ENCODE measurements at places on chromosomes 12 and 14.

- DNase-seq = no peak
Measured at GRCh38 chr12:49264466-49264872, 413 bp upstream of the TUBA1C start.

GRCh38 chr14:91230397-91231035 is 14.0 kb downstream of the GPR68 start:
- no peak for DNase-seq

GRCh38 chr14:92525322-92526095 is 11.9 kb downstream of the RIN3 start:
- no peak for DNase-seq

- DNase-seq = no peak
Measured at GRCh38 chr12:38771871-38772270, 133.5 kb downstream of the CPNE8 start.

DNA sequence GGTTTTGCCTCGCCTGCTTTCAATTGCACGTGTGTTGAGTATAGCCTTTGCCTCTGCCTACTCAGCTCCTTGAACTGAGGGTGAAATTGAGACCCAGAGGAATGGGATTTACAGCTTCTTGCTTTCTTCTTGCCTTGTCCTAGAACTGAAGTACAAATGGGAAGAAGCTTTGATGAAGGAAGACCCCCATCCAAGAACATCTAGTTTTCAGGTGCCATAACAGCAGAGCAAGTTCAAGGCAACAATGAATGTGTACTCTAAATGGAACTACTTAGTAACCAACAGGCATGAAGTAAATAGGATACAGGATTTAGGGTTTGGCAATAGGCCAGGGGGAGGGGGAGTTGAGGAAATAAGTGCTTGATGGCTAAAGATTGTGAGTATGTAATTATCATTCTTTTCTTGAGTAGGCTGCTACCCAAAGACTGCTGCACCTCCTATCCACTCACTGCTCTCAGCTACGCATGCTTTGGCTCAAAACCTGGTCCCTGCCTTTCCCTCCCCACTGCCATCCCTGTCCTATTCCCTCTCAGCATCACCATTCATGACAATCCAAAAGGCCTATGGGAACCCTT is 2.1 kb downstream of the GPX2 start:
- DNase-seq = no peak

- DNase-seq = peak; percentile 9
Measured at GRCh38 chr12:49336645-49337584, at the start of gene C1QL4. Gene C1QL4 (minus strand): TSS chr12:49337188. CDS start chr12:49336477, 711 bp downstream.

- DNase-seq = no peak
Measured at GRCh38 chr14:55701638-55702037, 121.6 kb downstream of the KTN1 start.

DNA sequence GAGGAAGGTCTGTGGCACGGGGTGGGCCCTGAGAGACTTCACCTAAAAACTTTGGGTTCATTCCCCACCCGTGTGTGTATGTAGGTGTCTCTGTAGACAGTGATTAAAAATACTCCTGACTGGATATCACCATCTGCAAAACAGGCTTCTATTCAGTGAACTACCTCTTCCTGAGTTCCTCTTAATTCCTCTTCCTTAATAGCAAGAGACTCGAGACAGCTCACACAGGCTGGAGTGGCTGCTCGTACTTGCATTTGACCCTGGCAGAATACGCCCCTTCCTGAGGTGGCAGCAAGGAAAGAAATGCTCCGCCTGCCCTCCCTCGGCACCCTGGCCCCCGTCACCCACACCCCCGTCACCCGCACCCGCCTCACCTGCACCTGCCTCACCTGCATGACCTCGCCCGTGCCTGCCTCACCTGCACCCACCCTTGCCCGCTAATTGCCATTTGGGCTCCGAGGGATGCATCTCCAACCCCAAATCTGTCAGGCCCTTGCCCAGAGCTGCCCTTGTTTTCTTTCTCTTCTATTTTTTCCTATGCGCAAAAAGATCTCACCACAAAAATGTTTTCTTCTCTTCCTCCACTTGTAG is 90.0 kb downstream of the FBXL14 start:
- DNase-seq = no peak

DNA sequence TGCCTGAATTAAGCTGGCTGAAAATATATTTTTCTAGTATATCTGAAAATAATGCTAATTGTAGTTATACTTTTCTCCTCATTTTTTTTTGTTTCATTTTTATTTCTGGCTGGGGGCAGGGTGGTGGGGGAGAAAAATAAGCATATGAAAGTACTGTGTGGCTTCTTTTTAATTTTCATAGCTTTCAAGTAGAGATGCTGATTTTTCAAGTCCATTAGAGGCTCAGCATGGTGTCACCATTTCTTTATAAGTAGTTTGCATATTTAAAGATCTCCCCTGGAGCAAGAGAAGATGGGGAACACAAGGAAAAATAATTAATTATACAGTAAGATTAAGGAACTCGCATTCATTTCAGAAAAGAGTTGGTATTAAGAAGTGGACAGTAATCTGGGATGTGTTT is 27.1 kb downstream of the TTC8 start:
- no peak for DNase-seq

- no peak for DNase-seq
Measured at GRCh38 chr14:60197629-60198303, 32.6 kb upstream of the DHRS7 start.

DNA sequence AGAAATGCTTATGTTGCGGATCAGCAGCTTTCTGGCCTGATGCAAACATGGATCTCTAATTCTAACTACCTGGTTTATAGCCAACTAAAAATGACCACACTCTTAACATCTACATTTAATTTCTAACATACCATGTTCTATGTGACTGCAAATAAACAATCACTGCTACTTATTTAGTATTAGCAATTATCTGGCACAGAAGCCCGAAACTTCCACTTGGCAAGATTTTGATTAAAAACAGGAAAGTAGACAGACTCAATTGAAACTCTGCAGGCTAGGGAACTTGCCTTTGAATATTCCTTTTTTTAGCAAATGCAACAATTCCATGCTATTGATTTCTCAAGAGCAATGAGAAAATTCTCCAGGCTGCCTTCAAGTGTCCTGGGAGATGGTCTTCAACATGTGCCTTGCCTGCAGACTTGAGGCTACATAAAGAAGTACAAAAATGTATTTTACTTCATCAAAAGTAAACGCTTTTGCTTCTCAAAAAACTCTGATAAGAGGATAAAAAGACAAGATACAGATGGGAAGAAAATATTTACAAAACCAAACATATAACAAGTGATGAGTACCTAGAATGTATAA is 9.1 kb upstream of the TMCC3 start:
- DNase-seq = no peak

- DNase-seq = no peak
Measured at GRCh38 chr14:40292664-40293063, 860.4 kb upstream of the FBXO33 start.

DNA sequence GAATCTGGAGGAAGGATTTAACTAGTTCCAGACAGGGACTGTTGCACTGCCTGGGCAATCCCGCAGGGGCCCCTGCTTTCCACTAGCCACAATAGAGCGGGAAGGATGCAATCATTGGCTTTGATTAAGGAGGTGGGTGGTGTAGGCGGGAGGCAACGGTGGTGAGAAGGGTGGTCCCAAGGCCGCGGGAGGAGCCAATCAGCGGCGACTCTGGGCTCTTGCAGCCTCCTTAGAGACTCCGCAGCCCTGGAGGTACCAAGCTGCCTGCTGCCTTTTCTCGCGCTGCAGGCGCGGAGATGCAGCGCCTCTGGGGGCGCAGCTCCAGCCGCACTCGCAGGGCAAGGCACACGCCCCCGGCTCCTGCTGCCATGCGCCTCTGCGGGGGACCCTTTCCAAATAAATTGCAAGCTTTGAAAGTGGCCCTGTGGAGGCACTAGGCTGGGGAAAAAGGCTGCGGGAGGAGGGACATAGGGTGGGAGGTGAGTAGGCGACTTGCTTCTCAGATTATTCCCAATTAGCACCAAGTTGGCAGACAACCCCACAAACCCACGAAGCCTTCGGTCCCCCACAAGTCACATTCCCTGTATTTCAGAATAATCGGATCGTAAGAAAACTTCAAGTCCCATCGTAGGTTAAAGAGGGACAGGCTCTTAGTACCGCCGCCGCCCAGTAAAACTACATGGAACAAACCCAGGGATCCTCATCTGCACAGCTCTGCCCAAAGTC is 858 bp upstream of the KCNA1 start:
- peak; percentile 57 for DNase-seq

DNA sequence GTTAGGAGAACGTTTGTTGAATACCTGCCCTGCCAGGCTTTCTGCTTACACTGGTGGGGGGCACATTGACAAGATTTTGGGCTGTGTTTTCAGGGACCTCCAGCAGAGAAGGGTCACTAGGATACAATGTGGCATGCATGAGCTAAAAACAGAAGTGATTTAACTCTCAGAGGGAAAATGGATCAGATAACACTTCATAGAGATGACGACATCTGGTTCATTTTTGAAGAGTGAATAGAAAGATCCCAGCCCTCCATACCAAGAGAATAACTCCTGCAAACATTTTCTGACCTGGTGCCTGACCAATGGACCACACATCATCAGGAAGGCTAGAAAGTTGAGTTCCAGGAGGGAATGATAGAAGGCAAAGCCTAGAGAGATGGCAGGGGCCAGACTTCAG is 33.7 kb downstream of the CKB start:
- no peak for DNase-seq

DNA sequence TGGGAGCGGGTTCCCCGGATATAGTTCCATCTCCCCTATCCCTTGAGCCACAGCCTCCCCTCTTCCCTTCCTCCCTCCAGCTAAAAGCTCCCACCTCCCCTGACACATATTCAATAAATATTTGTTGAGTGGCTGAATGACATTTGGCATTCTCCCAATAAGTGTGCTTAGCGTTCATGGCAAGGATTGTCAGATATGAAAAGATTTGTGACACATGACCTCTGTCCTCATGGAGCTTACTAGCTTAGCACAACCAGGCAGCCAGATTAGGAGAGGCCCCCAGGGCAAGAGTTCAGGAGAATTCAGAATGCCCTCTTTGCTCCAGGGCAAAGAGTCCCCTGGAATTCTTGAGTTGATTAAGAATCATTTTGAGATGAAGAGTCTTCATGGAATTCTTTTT is 22.5 kb upstream of the SLC6A12 start:
- DNase-seq = no peak

GRCh38 chr14:74085828-74086227 is 1.1 kb downstream of the LIN52 start:
- DNase-seq = no peak

- DNase-seq = no peak
Measured at GRCh38 chr12:13060581-13060980, 16.4 kb downstream of the FAM234B start.

GRCh38 chr12:55718015-55718414 is 2.2 kb downstream of the BLOC1S1 start:
- no peak for DNase-seq

All from astrocyte of the cerebellum (primary cell).